H9 (cell line): ENCODE measurements at places on chromosomes 3 and 15.
A peak's percentile ranks its signal among the peaks of the same experiment; 100 is the strongest.

DNA sequence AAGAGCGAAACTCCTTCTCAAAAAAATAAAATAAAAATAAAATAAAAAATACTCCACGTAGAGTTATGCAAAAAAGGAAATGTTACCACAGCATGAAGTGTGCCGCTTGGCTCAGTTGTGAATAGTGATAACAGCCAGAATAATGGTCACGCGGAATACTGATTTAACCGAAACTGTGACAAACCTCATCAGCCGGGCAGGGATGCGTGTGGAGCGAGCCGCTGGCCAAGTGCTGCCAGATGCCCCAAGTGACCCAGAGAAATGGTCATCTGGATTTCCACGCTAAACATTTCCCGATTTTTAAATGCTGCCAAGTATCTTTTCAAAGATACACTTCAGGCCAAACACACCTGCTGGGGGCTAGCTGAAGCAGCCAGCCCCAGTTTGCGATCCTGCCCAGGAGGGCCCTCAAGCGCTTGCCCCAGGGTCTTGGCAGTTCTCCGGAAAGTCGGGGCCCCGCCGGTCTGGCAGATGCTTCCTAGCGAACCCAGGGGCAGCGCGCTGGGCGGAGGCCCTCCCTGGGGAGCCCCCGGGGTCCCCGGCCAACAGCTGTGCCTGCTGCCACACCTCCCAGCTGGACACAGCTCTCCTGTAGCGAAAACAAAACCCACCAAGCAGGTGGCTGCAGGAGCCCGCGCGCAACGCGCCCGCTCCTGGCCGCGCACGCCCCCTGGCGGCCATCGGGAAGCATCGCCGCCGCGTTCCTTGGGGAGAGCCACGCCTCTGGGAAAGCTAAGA is 35.1 kb downstream of the CMTM6 start:
- peak; percentile 79 for DNase-seq

DNA sequence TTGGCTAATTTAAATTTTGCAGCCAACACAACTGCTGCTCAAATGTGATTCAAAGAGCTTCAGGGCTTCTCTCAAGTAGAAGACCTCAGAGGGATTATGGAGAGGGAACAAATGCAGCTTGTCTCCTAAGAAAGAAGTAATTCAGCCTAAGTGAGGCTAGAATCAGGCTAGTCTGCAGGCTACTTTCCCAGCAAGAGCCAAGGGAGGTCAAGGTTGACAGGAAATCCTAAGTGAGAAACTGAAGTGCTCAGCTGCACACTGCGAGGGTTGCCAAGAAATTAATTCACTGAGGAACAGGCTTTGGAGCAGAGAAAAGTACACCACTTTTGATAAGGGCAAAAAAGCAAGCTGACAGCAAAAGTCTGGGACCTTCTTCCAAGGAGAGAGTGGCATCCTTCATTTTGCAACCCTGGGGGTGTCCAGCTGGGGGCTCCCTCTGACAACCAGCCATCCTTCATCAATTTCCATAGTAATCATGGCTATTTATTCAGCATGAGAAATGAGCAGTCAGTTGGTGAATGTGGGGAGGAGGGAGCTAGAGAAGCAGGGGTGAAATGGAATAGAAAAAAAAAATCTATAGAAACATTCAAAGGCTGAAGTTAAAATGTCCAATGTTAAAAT is 646.4 kb upstream of the ADAMTS9 start:
- peak; percentile 32 for DNase-seq

DNA sequence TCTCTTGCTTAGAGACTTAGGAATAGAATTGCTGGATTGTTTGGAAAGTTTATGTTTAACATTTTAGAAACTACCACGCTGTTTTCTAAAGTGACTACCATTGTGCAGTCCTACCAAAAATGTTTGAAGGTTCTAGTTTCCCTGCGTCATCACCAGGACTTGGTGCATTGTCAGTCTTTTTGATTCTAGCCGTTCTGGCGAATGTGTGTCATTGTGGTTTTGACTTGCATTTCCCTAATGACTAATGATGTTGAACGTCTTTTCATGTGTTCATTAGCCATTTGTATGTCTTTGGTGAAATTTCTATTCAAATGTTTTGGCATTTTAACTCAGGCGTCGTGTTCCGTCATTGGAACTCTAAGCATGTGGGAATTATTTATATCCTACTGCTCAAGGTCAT is 58.0 kb downstream of the CHD2 start:
- no peak for DNase-seq

- DNase-seq: no peak
Observed at GRCh38 chr3:20201143-20201542, 15.1 kb upstream of the SGO1 start.

- DNase-seq: peak; percentile 61
Observed at GRCh38 chr3:140206196-140207040, 271.4 kb downstream of the CLSTN2 start.

DNA sequence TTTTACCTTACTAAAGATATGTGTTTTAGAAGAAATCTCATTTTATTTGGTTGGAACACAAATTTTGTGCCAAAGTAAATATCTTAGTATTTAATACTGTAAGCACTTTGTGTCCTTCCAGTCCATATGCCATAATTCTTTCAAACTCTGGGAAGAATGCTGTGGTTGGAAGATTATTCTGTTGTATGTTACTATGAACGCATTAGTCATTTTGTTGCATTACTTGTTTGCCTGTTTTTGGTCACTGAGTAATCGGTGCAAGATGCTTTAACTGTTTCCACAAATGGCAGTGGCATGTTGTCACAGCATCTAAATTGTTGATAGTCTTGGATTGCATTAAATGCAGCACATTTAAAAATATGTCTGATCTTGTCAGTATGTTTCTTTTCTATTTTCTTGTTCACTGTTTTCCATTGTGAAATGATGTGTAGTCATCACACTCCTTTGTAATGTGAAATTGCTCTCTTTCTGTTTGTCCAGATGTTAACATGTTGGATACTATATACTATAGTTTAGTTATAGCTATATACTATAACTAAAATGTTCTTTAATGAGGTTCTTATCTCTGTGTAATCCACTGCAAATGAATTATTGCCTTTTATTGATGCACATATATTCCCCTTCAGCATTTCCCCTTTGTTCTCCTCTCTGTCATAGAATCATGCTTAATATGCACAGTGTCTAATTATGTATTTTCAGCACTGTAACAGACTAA is 89.9 kb upstream of the FLNB start:
- DNase-seq: no peak

- DNase-seq: no peak
Observed at GRCh38 chr15:40789119-40789518, 17.8 kb upstream of the ZFYVE19 start.

DNA sequence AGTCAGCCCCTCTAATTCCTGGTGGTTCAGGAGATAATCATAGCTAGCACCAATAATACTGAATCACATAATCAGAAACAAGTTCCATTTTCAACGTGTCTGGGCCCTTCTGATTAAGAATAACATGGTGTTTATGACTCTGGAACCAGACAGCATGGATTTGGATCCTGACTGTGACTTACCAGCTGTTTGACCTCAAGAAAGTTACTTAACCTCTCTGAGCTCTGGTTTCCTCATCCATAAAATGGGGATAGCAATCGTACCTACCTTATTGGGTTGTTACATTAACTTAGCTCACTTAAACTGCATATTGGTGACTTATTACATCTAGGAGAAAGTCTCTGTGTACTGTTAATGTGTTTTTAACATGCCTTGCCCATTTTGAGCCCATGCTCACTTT is 10.7 kb upstream of the TMEM40 start:
- no peak for DNase-seq
